ENCODE measurements at places on chromosomes 11 and 22. TPM values are rescaled to one million over a fixed set of nuclear protein-coding genes. Genes with fewer than 3 reads are reported as not detected.
A peak's percentile ranks its signal among the peaks of the same experiment; 100 is the strongest.

GRCh38 chr11:21931436-21932101, 261.3 kb upstream of the ANO5 start:
- no peak for DNase-seq

DNA sequence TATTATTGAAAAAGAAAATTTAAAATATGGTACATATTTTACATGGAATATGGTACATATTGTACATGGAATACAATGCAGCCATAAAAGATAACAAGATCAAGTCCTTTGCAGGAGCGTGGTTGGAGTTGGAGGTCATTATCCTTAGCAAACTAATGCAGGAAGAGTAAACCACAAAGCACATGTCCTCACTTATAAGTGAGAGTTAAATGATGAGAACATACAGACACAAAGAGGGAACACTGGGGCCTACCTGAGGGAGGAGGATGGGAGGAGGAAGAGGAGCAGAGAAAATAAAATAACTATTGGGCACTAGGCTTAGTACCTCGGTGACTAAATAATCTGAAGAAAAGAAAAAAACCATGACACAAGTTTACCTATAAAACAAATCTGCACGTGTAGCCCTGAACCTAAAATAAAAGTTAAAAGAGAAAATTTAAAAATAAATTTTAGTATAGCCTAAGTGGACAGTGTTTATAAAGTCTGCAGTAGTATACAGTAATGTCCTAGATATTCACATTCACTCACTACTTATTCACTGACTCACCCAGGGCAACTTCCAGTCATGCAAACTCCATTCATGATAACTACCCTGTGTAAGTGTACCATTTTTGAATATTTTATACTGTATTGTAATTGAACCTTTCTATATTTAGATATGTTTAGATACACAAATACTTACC, 204.4 kb downstream of the FAM76B start:
- DNase-seq = no peak

GRCh38 chr11:33347490-33348125, 90.4 kb downstream of the HIPK3 start:
- DNase-seq = no peak

DNA sequence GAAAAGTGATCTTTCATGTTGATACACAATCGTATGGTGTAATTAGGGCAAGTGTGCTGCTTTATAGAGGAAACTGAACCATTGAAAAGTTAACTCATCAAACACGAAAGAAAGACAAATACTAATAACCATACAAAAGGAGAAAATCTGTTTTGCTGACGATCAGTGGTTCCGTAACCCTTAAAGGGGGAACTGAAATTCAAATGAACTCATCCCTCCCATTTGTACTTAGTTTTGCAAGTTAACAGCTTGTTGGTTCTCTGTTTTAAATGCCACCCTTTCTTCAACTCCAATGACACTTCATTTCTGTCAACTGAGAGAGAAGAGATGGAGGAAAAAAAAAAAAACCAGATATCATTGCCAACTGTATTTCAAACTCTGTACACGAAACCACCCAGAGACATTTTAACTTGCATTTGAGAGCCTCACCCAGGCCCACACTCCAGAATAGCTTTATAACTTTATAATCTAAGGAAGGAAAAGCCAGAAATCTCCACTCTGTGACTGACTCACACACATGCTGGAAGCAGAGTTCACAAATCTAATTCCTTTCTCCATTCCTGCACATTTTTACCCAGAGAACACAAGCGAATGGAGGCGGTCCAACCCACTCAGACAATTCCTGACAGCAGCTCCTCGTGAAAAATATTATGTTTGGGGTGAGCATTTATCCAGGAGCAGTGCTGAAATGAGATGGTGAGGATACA, 17.4 kb upstream of the CSNK2A3 start:
- no peak for DNase-seq

DNA sequence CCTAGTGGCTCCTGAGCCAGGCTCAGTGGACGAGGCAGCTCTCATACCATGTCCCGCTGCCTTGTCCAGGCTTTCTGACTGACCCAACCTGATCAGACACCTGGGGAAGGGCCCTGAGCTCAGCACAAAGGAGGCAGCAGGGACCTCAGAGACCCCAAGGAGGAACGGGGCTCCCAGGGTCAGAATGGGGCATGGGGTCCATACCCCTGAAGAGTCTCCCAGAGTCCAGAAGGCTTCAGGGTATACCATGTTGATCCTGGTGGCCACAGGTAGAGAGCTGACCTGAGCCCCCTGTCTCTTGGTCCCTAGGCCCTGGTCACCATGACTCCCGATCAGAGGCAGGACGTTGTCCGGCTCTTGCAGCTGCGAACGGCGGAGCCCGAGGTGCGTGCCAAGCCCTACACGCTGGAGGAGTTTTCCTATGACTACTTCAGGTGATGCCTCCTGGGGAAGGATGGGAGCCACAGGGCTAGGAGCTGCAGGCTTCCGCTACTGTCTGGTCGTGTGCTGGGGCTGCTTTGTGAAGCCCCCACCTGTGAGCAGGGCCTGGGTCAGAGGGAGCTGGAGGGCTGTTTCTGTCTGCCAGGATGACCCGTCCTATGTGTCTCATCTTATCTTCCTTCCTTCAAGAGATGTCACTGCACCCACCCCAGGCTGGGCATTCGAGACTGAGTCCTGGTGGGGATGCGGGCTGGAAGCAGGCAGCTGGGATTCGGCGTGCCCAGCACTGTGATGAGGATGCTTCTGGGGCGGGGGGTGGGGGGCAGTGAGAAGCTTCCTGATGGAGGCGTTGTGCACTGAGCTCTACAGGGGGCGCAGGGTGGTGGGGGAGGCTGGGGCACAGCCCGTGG, 74.2 kb downstream of the MYO7A start:
- DNase-seq = no peak

GRCh38 chr22:26463101-26463661, 20.4 kb downstream of the HPS4 start:
- peak; percentile 67 for DNase-seq

The FAM111B gene
- 20.3 TPM for polyA plus RNA-seq

GRCh38 chr22:46105494-46106278, 44.6 kb upstream of the PPARA start:
- no peak for DNase-seq

The SYT12 gene
- 0.13 TPM for polyA plus RNA-seq

The OR10A4 gene
- polyA plus RNA-seq = not detected

DNA sequence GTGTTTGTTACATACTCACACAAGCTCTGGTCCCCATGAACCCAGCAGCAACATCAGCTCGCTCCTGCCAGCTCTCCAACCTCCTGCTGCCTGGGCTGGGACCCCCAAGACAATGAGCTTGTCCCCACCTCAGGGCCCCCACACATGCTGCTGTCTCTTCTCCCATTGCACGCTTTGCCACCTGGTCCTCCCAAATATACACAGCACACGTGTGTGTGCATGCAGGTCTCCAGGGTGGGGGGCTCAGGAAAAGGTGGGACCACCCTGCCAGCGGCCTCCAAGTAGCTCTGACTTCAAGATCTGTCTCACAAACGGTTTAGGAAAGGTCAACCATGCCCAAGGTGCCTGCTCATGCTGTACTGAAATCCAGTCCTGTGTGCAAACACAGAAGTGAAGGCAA, 68.1 kb upstream of the CCND1 start:
- no peak for DNase-seq

- no peak for DNase-seq
These were observed 16.8 kb upstream of the CASTOR1 start for GRCh38 chr22:30305906-30306626.

The GSTT2B gene
- polyA plus RNA-seq = 6.9 TPM

- DNase-seq = no peak
These were observed 7.1 kb downstream of the RCOR2 start for GRCh38 chr11:63909591-63910506.

The MICAL2 gene
- polyA plus RNA-seq = 7.1 TPM

DNA sequence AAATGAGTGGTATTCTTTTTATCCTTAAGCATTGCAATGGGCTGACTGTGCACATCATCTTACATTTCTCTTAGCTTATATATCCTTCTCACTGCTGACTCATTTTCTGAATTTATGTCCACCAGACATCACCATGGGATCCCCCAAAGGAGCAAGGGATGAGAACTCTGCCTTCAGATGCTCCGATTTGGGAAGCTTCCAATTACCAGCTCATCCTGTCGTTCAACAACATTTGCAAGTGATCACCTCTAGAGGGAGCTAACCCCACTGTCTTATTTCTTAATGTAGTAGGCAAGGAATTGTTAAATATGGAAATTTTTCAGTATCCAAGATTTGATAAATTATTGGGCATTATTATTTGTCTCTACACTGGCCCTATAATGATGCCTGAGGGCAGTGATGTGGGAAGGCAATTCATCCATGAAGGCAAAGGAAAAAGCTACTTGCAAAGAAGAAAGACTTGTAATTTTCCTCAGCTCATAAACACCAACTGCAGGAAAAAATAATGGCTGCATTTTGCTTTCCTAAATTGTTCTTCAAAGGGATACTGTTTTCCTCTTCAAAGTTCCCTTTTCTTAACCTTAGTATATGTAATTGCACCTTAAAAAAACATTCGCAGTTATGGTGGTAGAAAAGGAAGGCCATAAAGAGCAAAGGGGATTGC, 102.4 kb upstream of the FSHB start:
- no peak for DNase-seq

DNA sequence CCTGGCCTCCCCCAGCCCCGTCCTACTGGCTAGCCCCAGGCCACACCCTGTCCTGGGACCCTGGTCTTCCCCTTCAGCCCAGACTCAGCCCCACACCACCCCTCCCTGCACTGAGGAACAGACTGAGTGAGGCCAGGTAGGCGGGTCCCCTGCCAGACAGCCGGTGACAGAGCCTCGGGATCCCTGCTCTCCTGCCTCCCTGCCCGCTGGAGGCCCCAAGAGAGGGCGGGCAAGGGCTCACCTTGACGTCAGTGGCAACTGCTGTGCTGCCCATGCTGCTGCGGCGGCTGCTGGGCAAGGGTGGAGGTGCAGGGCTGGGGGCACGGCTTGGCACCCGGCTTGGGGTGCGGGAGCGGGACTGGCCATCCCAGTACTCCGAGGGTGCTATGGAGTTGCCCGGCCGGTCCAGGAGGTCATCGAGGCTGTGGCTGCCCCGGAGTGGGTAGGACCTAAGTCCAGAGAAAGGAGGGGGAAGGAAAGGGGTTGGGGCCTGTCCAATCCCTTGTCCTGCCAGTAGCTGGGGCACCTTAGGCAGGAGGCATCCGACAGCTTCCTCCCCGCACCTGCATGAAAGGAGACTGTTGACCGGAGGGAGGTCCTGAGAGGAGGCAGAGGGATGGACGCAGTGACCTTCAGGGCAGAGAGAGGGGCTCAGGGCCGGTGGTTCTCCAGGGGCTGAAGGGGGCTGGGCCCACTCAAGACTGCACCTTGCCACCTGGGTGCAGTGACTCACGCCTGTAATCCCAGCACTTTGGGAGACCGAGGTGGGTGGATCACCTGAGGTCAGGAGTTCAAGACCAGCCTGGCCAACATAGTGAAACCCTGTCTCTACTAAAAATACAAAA, 2.2 kb upstream of the SLC16A8 start:
- no peak for DNase-seq

DNA sequence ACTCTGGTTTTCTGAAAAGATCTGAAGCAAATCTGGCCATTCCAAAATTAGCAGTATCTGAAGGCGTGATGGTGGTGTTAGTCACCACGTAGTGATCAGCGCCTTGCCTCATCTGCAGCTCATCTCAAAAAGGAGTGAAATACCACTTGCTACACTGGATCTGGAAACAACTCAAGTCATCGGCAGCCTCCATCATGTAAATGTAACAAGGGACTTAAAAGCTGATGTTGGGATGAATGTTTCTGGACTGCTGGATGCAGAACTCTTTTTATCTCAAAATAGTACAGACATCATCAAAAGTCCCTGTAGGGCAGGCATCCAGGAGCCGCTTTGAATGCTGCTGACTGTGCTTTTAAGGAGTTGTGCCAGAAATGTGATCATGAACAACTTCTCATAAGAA, 14.1 kb upstream of the APLP2 start:
- no peak for DNase-seq

The UFD1 gene
- 67.5 TPM for polyA plus RNA-seq

DNA sequence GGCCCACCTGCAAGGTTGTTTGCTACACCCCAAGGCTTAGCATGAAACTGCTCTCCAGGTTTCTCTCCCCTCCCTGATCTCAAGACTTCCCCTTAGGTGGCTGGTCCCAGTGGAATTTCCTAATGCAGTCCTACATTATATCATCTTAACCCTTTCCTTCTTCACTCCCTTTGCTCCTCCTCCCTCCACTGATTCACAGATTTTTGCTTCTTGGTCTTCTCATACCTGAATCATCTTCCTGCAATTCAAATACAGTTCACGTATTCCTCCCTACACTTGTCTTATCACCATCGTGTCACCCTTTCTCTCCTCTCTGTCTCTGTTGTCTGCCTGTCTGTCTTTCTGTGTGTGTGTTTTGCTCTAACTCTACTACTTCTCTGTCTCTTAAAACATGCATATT, 17.0 kb downstream of the MMP10 start:
- DNase-seq = no peak

The PTPRCAP gene
- polyA plus RNA-seq = 2.6 TPM

The SLC29A2 gene
- 20.7 TPM for polyA plus RNA-seq

DNA sequence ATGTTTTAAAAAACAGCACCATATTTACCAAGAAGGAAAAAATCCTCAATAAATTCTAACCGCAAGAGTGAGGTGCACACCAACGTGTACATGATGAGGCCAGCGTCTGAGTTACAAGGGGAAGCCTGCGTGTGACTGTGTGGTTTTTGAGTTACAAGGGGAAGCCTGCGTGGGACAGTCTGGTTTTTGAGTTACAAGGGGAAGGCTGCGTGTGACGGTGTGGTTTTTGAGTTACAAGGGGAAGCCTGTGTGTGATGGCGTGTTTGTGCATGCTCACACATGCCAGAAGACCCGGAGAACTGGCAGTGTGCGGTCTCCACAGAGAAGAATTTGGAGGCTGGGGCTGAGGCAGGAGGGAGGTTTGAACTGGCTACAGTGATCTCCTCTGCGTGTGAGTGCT, 1376.4 kb downstream of the TBC1D22A start:
- DNase-seq = no peak

GRCh38 chr22:33012833-33013450, 45.2 kb downstream of the SYN3 start:
- DNase-seq = no peak

The CCDC87 gene
- polyA plus RNA-seq = 0.27 TPM

- DNase-seq = no peak
These were observed 23.7 kb upstream of the CXCR5 start for GRCh38 chr11:118859973-118860372.

GRCh38 chr11:112999520-112999919, 38.3 kb downstream of the NCAM1 start:
- no peak for DNase-seq

All from left kidney (tissue), 8 donors.